ENCODE measurements at places on chromosomes 1 and 21.

DNA sequence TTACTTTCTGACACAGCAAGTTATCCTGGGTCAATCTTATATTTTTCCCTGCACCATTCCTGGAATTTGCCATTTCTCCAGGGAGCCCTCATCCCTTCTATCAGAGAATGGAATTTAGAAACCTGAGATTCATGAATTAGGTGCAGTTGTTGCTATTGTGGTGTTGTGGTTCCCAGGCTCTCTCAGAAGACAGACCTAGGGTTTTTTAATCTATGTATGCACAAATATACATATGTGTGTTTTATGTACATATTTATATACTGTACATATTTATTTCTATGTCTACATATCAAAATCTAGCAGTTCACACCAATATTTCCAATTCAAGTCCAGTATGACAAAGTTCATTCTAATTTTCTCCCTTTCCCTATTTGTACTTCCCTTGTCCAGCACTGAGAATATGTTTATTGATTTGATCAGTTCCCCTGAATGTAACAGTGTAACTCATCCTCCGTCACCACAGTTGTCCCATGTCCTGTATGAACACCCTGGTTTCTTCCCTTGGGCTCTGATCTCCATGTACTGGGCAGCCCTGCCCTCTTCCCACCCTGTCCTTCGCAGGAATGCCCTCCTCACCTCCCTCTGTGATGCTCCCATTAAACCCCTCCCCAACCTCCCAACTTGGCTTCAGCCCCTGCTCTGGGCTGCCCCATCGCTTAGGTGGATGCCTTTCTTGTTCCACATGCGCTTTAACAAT is 145.5 kb downstream of the VPS13D start:
- DNase-seq, result no peak

- DNase-seq, result no peak
Measured at GRCh38 chr1:34712007-34712688, 42.7 kb upstream of the GJB5 start.

DNA sequence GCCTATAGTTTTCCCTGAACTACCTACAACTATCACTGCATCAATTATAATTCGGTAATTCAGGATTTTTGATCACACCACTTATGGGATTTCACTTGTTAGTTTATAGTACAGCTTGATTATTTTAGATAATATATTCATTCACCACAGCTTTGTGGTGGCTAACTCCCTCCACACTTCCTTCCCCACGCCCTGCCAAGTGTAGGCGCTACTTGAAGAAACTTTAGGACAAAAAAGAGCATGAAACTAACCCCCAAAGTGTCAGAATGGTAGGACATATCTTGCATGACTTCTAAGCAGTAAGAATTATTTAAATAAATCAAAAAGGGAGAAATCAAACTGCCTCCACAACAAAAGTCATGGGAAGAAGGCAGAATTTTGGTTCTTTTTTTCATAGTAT is 70.1 kb downstream of the LHX9 start:
- DNase-seq, result no peak

GRCh38 chr1:230509281-230509977 is 83.3 kb upstream of the PGBD5 start:
- no peak for DNase-seq

DNA sequence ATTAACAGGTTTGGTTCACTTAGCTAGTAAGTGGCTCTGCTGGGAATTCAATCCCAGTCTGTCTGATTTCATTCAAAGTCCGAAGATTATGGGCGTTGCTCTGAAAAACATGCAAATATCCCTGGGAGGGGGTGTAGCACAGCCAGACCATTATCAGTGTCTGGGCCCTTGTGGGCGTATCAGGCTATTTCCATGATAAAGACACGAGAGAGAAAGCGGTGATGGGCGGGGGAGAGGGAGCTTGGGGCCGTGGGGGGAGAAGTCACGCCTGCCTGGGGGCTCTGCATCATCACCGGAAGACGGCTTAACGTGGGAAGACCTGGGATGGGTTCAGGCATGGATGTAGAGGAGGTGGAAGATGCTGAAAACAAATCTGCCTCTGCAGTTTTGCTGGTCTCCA is 25.8 kb downstream of the IL6R start:
- no peak for DNase-seq

GRCh38 chr21:45584786-45585185 is 42.5 kb upstream of the SLC19A1 start:
- no peak for DNase-seq

- DNase-seq, result no peak
Measured at GRCh38 chr1:32372149-32372756, 9.9 kb downstream of the TSSK3 start.

- no peak for DNase-seq
Measured at GRCh38 chr1:22846458-22846857, 126.2 kb downstream of the LACTBL1 start.

DNA sequence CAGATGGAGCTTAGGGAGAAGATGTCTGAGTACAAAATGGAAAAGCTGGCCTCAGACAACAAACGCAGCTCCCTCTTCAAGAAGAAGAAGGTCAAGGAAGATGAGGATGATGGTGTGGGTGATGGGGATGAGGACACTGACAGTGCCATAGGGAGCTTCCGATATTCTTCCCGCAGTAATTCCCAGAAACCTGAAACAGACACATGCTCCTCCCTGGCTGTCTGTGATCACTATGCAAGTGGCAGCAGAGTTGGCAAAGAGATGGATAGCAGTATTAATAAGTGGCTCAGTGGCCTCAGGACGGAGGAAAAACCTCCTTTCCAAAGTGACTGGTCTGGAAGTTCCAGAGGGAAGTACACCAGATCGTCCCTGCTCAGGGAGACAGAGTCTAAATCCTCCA is 33.8 kb downstream of the STYXL2 start:
- peak; percentile 52 for DNase-seq

GRCh38 chr1:64184003-64184440 is 19.4 kb upstream of the UBE2U start:
- DNase-seq, result no peak

DNA sequence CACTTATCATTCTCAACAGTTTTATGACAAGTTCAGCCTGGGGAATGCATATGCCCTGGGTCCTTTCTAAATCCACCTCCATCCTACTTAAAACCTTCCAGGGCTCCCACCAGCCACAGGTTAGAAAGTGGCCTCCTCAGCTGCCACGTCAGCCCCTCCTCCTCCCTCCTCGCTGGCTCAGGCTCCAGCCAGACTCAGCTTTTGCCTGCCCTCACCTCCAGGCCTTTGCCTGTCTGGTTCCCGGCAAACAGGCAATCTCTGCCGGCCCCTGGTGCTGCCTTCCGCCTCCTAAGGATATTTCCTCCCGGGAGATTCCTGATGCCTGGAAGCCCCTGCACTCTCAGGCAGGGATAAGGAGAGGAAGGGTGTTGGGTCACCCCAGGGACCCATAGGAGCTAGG is 9.5 kb downstream of the RHBG start:
- DNase-seq, result no peak

DNA sequence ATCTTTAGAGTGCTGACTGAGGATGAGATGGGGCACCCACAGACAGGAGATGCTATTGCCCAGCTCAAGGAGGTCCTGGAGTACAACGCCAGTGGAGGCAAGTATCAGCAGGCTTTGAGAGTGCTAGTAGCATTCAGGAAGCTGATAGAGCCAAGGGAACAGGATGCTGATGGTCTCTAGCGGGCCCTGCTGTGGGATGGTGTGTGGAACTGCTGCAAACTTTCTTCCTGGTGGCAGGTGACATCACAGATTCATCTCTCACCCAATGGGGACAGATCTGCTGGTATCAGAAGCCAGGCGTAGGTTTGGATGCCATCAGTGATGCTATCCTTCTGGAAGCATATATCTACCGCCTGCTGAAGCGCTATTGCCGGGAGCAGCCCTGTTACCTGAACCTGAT is 609.8 kb upstream of the NCAM2 start:
- no peak for DNase-seq
